HEK293T (cell line): ENCODE measurements at places on chromosomes 3 and 15.
A peak's percentile ranks its signal among the peaks of the same experiment; 100 is the strongest.

- no peak for DNase-seq
These were observed 937.5 kb upstream of the ROBO1 start for GRCh38 chr3:80705290-80705689.

DNA sequence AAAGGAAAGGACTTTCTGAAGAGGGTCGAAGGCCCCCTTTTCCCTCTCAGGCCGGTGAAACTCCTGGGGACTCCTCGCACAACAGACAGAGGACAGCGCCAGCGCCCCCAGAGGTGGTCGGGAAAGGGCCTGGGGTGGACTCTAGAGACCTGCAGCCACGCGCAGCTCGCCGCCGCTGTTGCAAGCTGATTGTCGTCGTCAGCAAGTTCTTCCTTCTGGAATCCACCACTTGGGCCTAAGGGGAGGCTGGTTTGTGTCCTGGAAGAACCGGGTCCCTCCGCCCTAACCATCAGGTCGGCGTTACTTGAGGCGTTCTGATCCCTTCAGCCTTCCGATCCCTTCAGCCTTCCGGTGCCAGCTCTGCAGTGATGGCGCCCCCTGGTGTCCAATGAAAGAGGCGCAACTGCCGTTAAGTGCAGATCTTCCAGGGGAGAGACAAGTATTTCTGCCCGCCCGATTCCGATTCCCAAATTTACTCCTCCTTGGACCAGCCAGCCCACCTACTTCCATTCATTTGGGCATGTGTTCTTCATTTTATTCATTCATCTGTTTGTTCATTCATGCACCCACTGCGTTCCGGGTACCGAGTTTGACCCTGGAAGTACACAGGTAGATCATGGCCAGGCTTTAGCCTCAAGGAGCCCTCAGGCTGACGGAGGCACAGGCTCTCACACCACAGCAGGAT lies 77.2 kb upstream of the SLC6A11 start:
- peak; percentile 75 for DNase-seq

GRCh38 chr15:74364936-74365597 lies 2.4 kb downstream of the CYP11A1 start:
- no peak for DNase-seq

GRCh38 chr3:134838599-134838998 lies 43.5 kb downstream of the EPHB1 start:
- no peak for DNase-seq

DNA sequence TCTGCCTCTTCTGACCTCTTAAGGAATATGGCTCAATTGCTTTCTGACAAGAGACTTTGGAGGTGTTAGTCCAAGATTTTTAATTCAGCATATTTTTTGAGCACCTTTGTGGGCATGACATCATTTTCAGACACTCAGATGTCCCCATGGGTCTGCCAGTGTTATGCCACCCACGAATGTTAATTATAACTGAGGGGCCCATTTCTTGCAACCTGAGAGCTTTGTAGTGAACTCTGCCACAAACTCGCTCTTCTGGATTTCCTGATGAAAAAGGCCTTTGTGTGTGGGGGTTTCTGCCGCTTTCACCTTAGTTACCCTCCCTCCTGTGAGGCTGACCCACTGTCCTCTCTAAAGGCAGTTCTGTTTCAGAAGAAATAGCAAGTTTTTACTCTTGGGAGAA lies 64.5 kb upstream of the CCR4 start:
- no peak for DNase-seq

GRCh38 chr15:37031198-37031597 lies 69.2 kb downstream of the MEIS2 start:
- no peak for DNase-seq

GRCh38 chr3:134449277-134449676 lies 36.5 kb downstream of the ANAPC13 start:
- peak; percentile 28 for DNase-seq

- DNase-seq = no peak
These were observed 244.5 kb downstream of the RBMS3 start for GRCh38 chr3:29525254-29525881.

GRCh38 chr3:140706360-140706759 lies 28.5 kb downstream of the TRIM42 start:
- DNase-seq = no peak

- DNase-seq = no peak
These were observed 29.2 kb downstream of the STT3B start for GRCh38 chr3:31561891-31562290.

DNA sequence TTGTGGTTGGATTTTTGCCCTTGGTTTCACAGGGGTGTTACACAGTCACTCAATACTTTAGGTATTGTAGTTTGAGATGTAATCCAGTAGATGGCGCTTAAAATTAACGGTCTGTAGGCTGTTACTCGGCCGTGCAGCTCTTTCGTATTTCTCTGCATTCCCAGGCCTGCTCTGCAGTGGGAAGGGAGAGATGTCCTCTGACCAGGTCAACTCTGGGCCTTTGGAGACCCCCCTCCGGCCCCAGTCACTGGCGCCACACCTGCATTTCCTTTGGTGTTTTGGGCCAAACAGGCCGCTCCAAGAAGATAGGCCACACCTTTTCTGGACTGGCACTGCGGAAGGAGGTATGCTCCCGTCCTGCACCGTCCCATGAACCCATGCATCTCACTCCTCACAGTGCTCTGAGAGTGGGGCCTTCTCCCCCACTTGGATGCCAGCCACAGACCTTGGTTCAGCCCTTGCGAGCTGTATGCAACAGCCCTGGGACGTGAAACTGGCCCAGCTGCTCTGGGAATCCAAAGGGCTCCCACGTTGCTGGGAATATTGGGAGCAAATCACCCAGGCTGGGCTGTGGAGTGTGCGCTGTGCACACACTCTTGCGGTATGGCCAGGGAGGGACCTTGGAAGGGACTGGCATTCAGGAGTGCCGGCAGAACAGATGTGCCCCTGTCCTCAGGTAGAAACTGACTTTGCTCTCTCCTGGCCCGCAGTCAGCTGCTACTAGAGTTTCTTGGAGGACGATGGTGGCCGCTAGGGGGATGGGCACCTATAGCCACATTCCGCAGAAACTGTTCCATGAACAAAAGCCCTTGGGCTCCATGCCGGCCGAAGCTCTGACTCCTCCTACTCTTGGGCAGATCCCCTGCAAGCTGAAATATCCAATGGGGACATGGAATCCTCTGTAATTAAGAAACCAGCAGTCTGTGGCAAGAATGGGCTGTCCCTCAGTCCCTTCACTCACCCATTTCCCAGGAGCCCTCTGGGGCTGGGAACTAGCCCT lies 410.5 kb upstream of the CADM2 start:
- DNase-seq = peak; percentile 37

DNA sequence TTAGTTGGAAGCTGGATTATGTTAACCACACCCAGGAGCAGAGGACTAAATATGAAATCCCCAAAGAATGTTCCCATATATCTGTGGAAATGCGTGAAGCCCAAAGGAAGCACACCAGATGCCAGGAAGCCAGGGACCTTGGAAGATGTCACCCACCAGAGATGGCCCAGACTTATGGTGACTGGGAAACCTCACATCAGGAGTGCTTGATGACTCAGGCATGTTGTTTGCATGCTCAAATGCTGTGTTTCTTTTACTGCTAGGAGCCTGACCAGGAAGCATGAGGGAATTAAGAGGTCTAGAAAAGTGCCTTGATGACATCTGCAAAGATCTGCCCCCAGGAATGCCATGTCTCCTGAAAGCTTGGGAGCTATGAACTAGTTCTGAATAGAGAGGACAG lies 109.0 kb upstream of the SLC2A2 start:
- no peak for DNase-seq

DNA sequence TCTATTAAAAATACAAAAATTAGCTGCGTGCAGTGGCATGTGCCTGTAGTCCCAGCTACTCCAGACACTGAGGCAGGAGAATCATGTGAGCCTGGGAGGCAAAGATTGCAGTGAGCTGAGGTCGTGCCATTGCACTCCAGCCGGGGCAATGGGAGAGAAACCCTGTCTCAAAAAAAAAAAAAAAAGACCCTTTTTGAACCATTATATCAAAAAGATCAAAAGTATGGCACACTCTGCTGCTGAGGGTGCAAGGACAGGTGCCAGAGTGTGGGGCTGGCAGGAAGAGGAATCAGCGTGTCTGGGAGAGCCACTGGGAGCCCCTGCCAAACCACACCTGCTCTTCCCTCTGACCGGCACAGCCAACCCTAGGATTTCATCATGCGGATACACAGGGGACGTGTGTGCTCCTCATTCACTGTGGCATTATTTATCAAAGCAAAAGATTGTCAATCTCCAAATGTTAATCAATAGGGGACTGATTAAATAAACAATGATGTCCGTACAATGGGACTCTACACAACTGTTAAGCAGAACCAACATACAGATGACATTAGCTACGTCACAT lies 147.3 kb upstream of the TLE3 start:
- DNase-seq = no peak

- DNase-seq = no peak
These were observed 33.4 kb upstream of the KLHL25 start for GRCh38 chr15:85828126-85828525.

DNA sequence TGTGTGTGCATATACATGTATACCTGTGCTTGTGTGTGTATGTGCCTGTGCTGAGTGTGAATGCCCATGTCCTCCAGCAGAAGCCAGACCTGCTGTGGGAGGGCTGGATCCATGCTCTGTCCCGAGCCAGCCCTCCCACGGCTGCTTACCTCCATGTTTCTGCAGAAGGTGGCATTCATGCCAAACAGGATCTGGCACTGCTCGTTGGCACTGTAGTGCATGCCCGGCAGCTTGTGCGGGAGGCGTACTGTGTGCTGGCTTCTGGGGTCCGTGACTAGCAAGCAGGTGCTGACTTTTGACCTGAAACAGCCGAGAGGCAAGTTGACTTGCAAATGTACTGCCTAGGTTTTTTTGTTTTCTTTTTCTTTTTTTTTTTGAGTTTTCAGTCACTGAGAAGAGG lies 189.3 kb downstream of the ADAMTS17 start:
- no peak for DNase-seq

DNA sequence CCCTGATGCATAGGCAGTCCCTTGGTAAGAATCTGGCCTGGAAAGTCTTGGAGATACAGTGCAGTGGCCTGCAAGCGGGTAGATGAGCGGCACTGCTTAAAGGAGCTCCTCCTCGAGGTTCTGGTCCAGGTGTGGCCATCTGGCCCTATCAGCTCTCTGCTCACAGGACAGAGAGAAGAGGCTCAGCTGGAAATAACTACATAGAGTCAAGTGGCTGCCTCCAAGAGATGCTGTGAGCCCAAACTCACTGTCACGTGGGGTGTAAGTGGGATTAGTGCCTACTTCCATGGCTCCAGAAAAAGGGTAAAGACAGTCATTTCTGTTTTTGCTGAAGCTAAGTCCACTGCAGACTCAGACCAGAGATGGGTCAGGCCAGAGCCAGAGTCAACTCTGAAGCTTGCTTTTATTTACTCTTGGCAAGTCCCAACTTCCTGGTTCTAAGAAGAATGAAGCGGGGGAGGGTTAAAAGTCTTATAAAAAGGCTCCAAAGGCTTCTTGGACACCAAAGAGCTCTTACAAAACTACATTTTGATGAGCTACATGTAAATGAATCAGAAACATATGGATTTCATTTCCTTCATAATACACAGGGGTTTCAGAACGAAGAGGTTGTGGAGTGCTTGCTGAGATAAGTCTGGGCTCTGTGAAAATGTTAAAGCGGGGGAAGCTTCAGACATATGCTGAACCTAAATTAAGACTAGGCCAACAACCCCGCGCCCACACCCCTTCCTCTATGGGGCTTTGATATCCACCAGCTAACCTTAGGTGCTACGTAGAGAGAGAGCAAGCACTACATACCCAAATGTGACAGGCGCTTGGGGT lies 77.1 kb downstream of the PDZRN3 start:
- DNase-seq = no peak

GRCh38 chr15:62825191-62825590 lies 217.4 kb upstream of the TPM1 start:
- DNase-seq = no peak

DNA sequence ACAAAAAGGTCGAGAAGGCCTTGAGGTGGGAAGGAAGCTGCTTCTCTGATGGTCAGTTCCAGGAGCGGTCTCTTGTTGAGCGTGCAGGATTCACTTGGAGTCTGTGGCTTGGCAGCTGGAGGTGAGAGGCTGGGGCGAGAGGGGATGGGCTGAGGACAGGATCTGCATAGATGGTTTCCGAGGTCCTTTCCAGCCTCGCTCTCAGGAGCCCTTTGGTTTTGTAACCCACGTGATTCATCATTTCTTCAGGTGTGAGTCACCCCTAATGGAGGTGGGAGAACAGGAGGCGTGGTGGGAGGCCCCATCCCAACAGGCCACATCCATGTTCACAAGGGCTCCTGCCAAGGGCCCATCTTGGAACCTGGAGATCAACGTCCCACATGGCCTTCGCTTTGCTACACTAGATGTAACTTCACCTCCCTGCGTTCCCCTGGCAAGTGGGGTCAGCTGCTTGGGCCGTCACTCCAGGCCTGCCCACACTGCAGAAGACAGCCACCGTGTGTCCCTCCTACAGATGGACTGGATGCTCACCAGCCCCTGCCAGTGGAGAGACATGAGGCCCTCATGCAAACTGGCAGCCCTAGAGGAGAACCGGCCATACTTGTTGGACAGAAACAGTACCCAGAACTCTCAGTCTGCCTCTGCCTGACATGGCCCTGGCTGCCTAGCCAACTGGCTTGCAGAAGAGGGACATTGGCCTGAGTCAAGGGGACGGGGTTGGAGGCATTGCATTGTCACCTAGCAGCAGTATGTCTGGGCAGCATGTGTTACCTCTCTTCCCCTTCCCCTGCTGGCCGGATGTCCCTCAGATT lies 1.6 kb upstream of the PCSK6 start:
- no peak for DNase-seq

DNA sequence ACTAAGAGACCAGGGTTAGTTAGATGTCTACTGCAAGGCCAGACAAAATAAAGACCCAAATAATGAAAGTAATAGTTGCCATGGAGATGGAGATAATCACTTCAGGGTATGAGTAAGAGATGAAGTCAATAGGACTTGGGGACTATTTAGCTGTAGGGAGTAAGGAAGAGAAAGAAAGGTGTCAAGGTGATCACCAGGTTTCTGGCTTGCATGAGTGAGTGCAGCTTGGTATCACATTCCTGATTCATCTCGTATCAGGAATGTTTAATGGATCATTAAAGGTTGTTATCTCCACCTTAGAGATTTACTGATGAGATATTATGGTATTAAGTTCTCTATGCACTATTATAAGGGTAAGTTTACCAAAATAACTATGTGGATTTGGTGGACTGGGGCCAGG lies 357.4 kb upstream of the ATP11B start:
- no peak for DNase-seq

DNA sequence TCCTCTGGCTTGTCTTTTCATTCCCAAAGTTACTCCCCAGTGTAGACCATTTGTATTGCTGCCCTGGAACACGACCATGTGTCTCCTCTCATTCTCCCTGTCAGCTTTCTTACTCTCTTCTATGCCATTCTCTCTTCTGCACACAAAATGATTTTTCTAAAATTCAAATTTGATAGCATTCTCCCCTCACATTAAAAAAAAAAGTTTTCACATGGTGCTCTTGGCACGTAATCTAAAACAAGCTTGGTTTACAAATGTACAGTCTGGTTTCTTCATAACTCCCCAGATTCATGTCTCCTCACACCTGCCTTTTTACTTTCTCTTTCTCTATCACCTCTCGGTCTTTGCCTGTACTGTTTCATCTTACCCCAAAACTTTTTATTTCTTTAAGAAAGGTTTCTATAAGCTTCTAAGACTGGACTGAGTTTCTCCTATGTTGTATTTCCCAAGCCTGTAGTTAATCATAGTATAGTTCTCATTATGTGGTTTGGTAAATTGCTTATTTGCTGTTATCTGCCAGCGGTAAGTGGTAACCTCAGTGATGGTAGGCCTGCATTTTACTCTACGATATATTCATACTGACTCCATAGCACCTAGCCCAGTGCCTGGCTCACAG lies 31.2 kb downstream of the BCHE start:
- DNase-seq = no peak

- no peak for DNase-seq
These were observed 52.5 kb upstream of the CORO2B start for GRCh38 chr15:68526269-68526668.

- DNase-seq = no peak
These were observed 146.5 kb upstream of the UBE2E1 start for GRCh38 chr3:23659274-23659673.
